ENCODE measurements at places on chromosomes 6 and 20. TPM values are rescaled to one million over a fixed set of nuclear protein-coding genes. Genes with fewer than 3 reads are reported as not detected.

DNA sequence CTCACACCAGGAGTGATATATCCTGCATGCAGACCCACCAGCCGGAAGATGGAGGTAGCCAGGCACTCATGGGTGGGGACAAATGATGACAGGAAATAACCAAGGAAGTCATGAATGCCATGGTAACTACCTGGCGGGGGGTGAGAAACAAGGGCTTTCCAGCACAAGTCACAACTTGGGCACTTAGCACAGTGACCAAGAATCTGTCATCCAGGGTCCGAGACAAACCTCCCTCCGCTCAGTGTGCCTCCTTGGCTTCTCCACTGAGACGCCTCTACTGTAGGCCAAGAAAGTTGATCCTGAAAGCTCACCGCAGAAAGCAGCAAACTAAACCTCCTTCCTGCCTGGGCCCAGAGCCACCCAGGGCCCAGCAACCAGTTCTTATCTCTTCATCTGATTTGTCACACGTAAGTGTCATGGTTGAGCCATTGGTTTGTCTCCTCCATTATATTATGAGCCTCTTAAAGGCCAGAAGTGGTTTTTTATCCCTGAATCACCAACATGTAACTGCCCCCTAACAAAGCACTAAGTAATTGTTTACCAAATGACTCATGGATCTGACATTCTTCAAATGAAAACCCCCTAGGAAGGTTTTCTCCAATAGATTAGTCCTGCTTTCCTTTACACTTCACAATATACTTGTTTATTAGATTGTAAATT, 84.3 kb upstream of the TAB2 start:
- DNase-seq: peak; percentile 7

DNA sequence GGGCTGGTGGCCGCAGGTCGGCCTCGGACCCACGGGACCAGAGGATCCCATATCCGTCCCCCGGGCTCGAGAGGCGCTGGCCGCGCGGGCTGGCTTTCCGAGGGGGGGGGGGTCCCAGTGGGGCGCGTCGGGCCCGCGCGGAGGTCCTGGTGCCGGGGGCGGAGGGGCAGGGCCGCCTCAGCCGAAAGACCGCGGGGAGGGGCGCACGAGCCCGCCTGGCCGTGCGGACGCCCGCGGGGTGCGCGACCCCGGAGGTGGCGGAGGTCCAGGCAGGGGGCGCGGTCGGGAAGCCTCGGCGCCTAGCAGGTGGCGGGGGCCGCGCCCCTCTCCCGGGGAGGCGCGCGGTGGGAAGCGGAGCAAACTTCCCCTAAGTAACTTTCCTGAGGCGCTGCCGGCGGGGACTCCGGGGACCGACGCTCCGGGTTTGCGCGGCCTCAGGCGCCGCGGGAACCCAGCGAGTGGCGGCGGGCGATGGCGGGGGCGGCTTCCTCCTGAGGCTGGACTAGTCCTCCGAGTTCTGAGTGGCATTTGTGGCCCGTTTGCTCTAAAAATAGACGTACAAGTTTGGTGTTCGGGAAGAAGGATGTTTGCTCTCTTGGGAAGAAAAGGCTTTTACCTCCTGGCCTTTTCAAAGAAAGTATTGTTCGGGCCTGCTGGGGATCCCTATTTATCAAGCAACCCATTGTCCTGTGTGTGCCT, 26.5 kb upstream of the BTBD3 start:
- DNase-seq: peak; percentile 18

Gene CTAGE9
- not detected for total RNA-seq

DNA sequence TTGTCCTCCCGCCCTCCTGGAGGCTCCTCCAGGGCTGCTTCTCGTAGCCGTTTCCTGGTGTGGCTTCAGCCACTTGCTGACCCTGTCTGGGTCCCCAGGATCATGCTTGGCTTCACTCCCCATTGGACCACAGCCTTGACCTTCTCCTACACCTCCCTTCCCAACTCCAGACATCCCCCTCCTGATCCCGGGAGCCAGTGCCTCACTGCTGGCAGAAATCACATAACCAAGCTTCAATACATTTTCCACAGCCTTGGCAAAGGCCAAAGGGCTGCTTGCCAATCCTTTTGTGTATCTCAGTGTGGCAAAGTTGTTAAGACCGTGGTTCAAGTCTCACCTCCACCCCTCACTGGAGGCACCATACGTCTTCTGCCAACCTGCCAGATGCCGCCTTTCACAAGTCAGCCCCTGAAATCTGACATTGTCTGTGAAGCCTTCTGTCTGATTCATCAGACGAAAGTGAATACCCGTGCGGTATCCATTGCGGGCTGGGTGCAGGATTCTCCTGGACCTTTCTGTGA, 60.1 kb downstream of the PHACTR3 start:
- DNase-seq: no peak

Gene C4B
- 6.9 TPM for total RNA-seq

Gene LINC00237
- not detected for total RNA-seq

Gene THBD
- 0.16 TPM for total RNA-seq

Gene OVOL2
- total RNA-seq: not detected

DNA sequence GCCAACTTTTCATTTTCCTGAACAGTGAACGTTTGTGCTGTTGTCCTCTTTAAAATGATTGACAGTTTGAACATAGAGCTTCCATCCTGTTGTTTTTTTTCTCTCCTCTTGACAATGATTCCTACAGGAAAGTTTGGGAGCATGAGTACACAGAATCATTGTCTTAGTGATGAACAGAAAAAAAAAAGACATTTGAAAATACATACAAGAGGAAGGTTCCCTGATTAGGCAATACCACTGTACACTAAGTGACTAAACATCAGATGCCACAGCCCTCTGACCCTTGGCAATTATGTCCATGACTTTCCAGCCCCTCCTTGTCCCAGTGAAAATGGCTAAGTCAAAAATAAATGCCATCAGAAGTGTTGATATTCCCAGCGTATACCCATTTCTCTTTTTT, 71.5 kb downstream of the RTN4IP1 start:
- no peak for DNase-seq

DNA sequence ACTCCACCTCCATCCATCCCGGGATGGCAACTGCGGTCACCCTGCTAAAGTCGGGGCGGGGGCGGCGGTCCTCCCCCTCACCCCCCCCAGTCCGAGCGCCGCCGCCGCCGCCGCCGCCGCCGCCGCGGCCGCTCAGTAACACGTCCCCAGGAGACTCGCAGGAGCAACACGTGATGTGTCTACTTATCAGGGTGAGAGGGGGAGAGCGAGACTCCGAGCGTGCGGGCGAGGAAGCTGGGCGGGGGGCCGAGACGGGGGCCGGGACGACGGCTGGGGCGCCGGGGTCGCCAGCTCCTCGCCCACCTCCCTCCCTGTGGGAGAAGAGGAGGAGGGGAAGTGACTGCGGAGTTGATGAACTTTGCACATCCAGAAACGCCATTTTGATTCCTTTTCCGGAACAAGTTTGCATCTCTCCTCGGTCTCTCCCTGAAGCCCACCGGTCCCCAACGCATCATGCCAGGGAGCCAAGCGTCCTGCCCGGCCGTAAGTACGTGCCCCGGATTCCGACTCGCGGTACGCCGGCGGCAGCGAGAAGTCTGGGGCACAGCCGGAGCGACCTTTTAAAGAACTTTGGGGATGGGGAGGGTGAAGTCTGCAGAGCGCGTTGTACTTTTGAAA, at the start of gene RREB1:
Gene RREB1, plus strand, starts transcription at position 384 of the 618 bp plus-strand sequence. CDS start 73,951 bp downstream, outside the sequence.
- peak; percentile 37 for DNase-seq

- no peak for DNase-seq
These were observed 86.6 kb downstream of the RNF144B start for GRCh38 chr6:18473755-18474154.

Gene CRISP3
- total RNA-seq: not detected

DNA sequence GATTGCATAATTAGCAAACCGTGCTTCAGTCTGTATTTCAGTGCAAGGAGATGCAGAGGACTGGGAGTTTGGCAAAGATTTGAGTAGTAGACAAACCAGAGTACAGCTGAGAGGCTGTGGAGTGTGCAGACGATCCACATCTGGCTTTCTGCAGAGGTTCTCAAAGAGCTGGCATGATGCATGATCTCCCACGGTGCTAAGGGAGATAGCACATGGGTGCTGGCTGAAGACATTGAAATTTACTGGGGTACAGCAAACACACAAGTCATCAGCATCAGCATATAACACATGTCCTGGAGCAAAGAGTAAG, 79.0 kb upstream of the FAM184A start:
- DNase-seq: no peak

Gene MPC1
- 26.7 TPM for total RNA-seq

DNA sequence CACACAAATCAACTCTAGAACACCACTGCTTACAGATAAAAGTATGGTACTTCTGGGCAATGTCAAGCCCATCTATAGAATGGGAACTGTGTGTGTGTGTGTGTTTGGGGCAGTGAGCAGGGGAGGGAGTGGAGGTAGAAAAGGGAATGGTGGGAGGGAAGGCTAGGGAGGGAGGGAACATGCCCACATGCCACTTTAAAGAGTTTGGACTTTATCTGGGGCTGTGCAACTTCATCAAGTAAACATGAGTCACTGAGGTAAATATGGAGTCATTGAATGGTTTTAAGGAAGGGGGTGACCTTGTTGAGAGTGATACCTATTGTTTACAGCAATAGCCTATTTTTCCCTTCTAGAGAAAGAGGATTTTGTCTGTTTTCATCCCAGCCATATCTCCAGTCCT, 22.5 kb upstream of the RNGTT start:
- no peak for DNase-seq

Gene SLC25A27
- total RNA-seq: 0.85 TPM

GRCh38 chr6:11632795-11633511, 95.4 kb downstream of the TMEM170B start:
- no peak for DNase-seq

- no peak for DNase-seq
These were observed 631.6 kb downstream of the HDGFL1 start for GRCh38 chr6:23200946-23201345.

DNA sequence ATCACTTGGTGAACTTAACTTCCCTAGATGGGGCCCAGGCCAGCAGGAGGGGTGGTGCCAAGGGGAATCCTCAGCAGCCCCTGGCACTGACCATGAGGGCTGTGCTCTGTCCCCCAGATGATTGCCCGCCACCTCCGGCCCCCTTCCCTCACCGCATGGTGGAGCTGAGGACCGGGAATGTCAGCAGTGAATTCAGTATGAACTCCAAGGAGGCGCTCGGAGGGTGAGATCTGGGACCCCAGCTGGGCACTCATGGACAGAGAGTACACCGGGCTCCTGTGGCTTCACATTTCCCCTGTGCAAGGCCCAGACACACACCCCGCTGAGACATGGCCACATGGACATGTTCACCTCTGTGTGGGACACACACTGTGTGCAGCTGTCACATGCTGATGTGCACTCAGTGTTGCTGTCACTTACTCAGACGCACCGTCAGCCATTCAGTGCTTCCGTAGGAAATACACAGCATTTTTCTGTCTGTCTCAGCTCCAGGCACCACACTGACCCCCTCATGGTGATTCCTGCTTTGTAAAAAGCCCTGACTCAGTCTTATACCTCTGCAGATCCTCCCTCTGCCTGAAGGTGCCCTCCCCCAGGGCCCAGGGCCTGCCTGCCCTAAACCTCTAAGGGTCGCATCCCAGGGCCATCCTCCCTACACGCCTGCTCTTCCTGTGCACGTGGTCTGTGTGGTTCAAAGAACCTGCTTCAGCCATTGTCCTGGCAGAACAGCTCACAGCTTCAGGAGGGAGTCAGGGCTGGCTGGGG, 4.4 kb downstream of the MYLK2 start:
- DNase-seq: no peak

Gene CLPSL1
- not detected for total RNA-seq

- DNase-seq: no peak
These were observed 1.5 kb downstream of the RXRB start for GRCh38 chr6:33198853-33199436.

DNA sequence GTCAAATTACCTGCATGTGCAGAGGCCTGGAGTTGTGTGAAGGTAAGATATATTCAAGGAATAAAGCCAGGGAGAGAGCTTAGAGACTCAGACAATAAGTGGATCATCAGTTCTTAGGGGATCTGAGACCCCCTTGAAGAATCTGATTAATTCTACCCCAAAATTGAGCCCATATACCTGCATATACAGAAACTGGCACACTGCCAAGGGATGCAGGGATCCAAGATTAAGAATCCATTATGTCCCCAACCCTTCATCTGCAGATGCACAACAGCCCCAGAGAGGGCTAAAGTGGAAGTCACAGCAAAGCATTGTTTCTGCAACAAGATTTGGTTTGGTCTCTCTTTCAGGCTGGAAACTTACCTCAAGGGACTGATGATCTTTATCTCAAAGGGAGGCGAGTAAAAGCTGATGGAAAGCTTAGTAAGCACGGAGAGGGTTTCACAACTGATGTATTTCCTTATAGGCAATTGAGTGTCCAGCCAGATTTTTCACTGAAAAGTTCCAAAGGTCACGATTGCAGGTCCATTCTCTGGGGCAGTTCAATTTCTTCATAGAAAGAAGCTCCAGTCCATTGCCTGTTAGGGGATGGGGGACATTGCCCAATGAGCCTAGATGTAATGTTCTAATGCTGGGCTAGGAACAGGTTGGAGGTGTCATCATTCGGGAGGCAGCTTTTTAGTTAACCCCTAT, 20.9 kb upstream of the STK35 start:
- DNase-seq: no peak

DNA sequence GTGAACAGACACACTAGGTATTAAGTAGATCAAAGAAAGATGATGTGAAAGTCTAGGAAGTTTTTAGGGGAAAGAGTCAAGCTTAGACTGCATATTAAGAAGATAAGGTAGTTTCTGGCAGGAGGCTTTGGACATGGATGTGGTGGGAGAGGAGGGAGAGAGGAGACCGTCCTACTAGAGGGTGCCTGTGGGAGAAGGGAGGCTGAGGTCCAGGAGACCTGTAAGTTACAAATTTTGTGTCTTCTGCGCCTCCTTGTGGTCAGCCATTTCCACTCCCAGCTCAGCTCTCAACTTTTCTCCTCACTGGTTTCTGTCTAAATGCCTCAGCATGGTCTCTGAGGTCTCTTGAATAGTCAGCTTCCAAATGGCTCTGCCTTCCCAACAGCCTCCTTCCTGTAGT, 193.5 kb downstream of the UNC5CL start:
- no peak for DNase-seq

GRCh38 chr20:8153281-8153908, 21.3 kb downstream of the PLCB1 start:
- no peak for DNase-seq

DNA sequence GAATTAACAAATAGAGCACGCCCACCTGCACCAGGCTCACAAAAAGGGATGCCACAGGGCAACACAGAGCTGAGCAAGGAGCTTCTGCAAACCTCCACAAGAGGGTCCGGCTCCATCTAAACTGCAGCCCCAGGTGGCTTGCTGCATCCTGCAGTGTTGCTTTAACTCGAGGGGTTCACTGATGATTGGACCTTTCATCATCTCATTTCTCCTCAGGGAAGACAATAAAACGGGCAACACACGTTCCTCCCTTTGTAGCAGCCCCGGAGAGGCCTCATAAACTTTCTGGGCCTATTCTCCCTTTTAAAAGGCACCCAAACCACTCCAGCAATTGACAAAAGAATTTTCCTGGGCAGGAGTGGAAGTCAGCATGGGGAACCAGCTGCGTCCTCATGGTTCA, 161.5 kb upstream of the CDH4 start:
- no peak for DNase-seq

Gene RAE1
- 29.4 TPM for total RNA-seq

- DNase-seq: no peak
These were observed 104.4 kb upstream of the LAMP5 start for GRCh38 chr20:9409981-9410380.

Gene RBM38
- total RNA-seq: 111 TPM

Measured in T-cell (primary cell).